ENCODE measurements at places on chromosomes 13 and 19.

- no peak for DNase-seq
These were observed 4.2 kb upstream of the MADCAM1 start for GRCh38 chr19:492091-492531.

DNA sequence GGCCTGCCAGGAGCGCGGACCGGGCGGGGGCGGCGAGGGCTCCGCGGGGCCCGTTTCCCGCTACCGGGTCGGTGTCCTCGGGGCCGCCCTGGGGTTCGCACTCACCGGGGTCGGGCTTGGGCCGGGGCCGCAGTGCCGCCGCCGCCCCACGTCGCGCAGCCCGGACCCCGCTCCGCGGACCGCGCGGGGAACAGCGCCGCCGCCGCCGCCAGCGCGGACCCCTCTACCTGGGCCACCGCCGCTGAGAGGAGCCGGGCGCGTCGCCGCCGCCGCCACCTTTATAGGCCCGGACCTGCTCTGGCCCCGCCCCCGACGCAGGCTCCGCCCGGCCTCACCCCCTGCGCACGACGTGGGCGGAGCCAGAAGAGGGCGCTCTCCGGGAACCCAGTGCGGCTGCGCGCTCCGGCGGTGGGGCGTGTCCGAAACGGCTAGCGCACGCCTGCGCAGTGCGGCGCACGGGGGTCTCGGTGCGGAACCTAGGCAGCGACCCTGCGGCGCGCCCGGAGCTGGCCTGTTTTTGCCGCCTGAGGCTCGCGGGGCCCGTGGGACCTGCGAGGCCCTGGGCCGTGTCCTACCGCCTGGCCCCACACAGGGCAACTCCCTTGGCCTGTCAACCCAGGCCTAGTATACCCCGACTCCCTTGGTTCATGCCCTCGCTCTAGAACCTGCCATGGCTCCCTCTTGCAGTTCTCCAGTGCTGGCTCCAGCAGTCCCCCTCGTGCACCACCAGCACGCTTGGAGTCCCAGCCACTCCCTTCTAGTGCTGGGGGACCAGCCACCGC is at the start of gene MKNK2:
TSS of gene MKNK2 (minus strand) at position 254 of the 782 bp plus-strand sequence. CDS start 393 bp downstream, outside the sequence.
- peak; percentile 47 for DNase-seq

DNA sequence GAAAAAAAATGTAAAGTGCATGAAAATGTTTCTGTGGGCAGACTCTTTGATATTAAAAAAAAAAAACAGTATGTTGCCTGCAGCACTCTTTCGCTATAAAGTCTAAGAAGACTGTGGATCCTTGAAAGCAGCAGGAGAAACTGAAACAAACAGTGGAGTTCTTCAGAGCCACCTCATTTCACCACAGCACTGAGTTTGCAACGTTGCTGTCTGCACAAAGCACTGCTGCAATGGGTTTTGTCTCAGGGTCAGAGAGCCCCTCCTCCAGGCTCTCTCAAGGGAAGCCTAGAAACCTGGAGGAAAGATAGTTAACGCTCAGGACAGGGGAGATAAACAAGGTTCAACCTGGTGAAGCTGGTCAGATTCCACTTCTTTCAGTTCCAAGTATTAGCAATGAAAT is 248.7 kb downstream of the EFNB2 start:
- DNase-seq: no peak

GRCh38 chr13:49436890-49437289 is 7.0 kb downstream of the CAB39L start:
- DNase-seq: no peak

DNA sequence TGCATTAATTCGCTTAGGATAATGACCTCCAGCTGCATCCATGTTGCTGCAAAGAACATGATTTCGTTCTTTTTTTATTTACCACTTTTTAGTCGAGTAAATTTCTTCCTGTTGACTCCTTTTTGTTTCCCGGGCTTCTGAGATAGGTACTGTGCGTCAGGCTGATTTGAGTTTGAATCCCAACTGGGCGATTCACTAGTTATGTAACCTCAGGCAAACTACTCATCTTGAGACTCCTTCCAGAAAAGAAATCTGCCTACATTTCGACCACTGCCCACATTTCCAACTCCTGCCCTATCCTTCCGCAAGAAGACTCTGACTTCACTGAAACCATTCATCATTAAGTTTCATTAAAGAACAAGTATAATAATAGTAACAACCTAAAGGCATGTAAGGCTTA is 8.2 kb downstream of the SCEL start:
- DNase-seq: no peak

GRCh38 chr13:92379371-92379770 is 847.2 kb upstream of the GPC6 start:
- DNase-seq: no peak

DNA sequence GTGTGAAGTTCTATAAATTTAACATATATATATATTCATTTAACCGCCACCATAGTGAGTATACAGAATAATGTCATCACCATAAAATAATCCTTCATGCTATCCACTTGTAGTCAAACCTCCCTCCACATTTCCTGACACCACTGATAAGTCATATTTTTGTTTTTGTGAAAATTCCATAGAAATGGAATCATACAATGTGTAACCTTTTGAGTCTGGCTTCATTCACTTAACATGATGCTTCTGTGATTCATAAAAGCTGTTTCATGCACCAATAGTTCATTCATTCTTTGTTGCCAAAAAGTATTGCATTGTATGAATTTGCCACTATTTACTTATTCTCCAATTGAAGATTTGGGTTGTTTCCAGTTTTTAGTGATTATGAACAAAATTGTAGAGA is 497.5 kb upstream of the PCDH20 start:
- DNase-seq: no peak

DNA sequence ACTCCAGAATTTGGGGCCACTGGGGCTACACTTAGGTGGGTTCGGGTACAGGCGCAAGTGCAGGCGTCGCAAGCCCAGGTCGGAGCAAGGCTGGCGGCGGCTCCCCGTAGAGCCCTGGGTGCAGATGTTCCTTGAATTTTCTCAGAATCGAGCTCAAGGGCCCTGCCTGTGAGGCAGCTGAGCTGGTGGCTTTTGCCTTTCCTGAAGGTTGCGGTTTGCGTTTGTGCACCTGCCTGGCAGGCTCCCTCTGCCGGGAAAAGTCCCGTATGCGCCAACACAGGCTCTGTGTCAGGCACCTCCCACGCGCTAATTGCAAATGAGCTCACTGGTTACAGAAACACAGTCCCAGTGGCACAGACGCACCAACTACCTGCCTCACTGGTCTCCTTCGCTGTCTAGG is 5.9 kb downstream of the DOHH start:
- DNase-seq: no peak
